SJSA1 (cell line): ENCODE measurements at places on chromosomes 4 and X. TPM values are rescaled to one million over a fixed set of nuclear protein-coding genes. Genes with fewer than 3 reads are reported as not detected.

The NEUROG2 gene
- 0.03 TPM in 1 of 2 replicates, not detected in the other for total RNA-seq

- H3K4me3 ChIP-seq, result no peak overlapping the region
Measured at GRCh38 chr4:182600093-182600492, 317.1 kb downstream of the DCTD start.

GRCh38 chr4:80085081-80085480 lies 12.1 kb upstream of the ANTXR2 start:
- H3K36me3 ChIP-seq, result no peaks in the 10 kb centered on the region
- no peak overlapping the region for H3K4me3 ChIP-seq
- DNase-seq, result no peak
- no peaks in the 10 kb centered on the region for H3K4me1 ChIP-seq

- no peak overlapping the region for H3K4me3 ChIP-seq
- no peak overlapping the region for H3K27ac ChIP-seq
- no peaks in the 10 kb centered on the region for H3K36me3 ChIP-seq
- no peak for DNase-seq
Measured at GRCh38 chr4:100576570-100576969, 58.7 kb upstream of the EMCN start.

The RNF128 gene
- total RNA-seq, result not detected in 2 replicates

The PAGE4 gene
- not detected in 2 replicates for total RNA-seq

The SHROOM2 gene
- total RNA-seq, result 0.58 and 4.3 TPM in 2 replicates

DNA sequence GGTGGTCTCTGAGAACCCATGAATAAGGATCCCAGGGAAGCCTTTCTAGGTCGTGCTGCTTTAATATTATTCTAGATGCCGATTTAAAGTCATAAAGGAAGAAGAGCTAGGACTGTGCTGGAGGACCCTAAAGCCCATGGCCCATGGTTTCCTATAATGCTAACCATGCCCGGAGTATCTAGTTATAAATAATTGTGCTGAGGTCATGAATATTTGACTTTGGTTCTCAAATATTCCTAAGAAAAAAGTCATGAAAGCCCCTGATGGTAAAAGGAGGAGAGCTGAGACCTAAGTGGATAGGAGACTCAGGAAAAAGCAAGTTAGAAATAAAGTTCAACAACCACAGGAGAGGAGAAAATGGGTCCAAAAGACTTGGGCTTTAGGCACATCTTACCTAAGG lies 132.0 kb downstream of the TBL1X start:
- no peak overlapping the region for H3K4me3 ChIP-seq
- H3K4me1 ChIP-seq, result peaks cover 8% of the 10 kb centered on the region
- H3K27me3 ChIP-seq, result no peaks in the 10 kb centered on the region
- H3K27ac ChIP-seq, result no peak overlapping the region

DNA sequence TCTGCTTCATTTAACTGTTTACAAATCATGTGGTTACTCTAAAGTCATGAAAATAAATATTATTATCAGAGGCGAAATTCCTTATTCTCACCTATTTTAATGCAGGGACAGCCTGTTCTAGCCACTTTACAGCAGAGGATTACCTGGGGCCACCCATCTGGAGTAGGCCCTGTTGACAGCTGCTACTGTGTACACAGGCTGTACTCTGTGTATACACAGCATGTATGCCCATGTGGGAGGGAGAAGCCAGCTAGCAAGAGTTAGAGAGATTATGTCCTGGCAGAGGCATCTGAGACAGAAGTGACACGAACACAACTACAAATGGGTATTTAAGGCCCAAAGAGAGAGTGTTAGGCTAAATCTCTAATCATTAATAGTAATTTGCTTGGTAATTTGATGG lies 62.1 kb downstream of the GPRIN3 start:
- H3K4me3 ChIP-seq, result no peak overlapping the region
- no peaks in the 10 kb centered on the region for H3K36me3 ChIP-seq
- no peak for DNase-seq
- no peaks in the 10 kb centered on the region for H3K27me3 ChIP-seq
